Hypothalamus (tissue), 51 donors: ENCODE measurements at places on chromosomes 12 and 14.

GRCh38 chr14:83541147-83541546, 1988.8 kb upstream of the FLRT2 start:
- no peak for DNase-seq

GRCh38 chr14:101175731-101176534, 272.4 kb upstream of the RTL1 start:
- no peak for DNase-seq

- DNase-seq, result no peak
These were observed 75.4 kb upstream of the KCNJ8 start for GRCh38 chr12:21849878-21850277.

DNA sequence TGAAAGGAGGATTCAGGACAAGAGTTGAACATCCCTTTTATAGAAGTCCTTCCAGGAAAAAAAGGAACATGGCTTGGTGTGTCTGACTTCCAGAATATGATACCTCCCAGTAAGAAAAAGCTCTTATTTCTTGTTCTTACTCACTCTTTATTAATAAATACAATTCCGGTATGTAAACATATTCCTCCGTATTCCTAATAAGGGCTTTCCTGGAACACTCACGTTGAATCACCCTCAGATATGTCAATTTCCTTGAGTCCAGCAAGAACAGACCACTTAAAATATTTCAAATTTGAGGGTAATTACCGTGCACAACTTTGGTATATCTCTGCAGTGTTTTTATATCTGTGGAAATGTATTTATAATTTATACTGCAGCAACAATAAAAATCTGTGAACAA, 385.6 kb downstream of the SYT1 start:
- no peak for DNase-seq
